ENCODE measurements at places on chromosomes 1 and 21.

GRCh38 chr1:17572264-17572985 is 32.9 kb downstream of the ARHGEF10L start:
- no peak for DNase-seq

GRCh38 chr1:27609210-27609555 is 5.2 kb upstream of the AHDC1 start:
- peak; percentile 63 for DNase-seq

DNA sequence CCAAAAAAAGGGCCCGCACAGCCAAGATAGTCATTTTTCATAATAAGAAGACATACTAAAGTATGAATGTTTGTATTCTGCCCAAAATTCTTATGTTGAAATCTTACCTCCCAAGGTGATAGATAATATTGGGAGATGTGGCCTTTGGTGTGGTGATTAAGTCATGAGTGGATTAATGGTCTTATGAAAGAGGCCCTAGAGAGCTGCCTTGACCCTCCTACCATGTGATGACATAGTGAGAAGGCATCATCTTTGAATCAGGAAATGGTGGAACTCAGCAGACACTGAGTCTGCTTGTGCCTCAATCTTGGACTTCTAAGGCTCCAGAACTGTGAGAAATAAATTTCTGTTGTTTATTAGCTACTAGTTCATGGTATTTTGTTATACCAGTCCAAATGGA is 11.8 kb upstream of the RNPC3 start:
- no peak for DNase-seq

DNA sequence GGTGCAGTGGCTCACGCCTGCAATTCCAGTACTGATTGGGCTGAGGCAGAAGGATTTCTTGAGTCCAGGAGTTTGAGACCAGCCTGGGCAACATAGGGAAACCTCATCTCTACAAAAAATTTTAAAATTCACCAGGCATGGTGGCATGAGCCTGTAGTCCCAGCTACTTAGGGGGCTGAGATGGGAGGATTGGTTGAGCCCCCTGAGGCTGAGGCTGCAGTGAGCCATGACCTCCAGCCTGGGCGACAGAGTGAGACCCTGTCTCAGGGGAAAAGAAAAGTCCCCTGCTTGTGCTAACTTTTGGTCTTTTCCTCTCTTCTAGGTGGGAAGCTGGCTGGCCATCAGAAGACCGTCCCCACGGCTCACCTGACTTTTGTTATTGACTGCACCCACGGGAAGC is 1.6 kb downstream of the SRARP start:
- no peak for DNase-seq

DNA sequence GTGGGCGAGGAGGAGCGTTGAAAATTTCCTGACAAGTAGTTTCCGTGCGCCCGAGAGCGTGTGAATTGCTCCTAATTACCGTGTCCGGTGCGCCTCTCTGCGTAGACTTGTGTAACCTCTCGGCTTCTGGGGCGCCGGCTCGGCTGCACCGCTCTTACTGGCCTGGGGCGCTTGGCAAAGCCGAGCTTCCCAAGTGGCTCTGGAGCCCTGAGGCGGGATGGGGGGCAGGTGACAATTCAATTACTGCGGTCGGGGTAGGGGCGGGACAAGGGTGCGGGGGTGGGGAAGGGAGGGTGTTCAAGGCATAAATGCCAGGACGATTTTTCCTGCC is 392 bp upstream of the DMRTA2 start:
- no peak for DNase-seq

- DNase-seq, result no peak
These were observed 68.7 kb upstream of the ADGRL2 start for GRCh38 chr1:81731989-81732388.

All from CD14-positive monocyte (primary cell).